ENCODE measurements at places on chromosomes 6 and 20.

- DNase-seq = no peak
These were observed 206.2 kb upstream of the TCF21 start for GRCh38 chr6:133682506-133683307.

GRCh38 chr6:46452312-46452917, 38.8 kb downstream of the RCAN2 start:
- DNase-seq = peak; percentile 20

GRCh38 chr6:109396046-109396718, 13.9 kb upstream of the CD164 start:
- no peak for DNase-seq

- peak; percentile 51 for DNase-seq
These were observed 36.8 kb downstream of the PREX1 start for GRCh38 chr20:48791014-48791413.

GRCh38 chr6:106300944-106301343, 24.6 kb downstream of the ATG5 start:
- no peak for DNase-seq

- no peak for DNase-seq
These were observed 198.7 kb upstream of the DTNBP1 start for GRCh38 chr6:15861486-15861885.

DNA sequence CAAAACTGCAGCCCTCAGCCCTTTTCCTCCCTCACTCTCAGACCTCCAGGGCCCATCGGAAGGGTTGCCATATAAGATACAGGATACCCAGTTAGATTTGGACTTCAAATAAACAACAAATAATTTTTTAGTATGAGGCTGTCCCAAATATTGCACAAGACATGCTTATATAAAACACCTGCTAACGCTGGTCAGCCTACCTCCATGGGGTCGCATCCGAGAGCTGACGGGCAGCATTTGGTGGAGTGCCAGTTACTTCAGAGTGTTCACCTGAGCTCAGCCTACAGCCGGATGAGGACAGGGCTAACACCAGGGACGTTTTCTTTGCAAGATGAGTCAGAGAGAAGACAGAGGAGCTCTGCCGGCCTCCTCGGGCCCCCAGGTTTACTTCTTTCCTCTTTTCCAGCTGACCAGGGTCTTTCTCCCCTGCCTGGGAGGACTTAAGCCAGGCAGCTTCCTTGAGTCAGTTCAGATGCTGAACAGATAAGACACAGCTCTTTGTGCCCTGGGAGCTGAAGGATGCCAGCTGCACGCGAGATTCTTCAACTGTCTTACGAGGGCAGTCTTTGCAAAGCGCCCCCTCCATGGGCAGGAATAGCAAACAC, 141.2 kb upstream of the KCNG1 start:
- DNase-seq = no peak

- DNase-seq = peak; percentile 69
These were observed 186.3 kb downstream of the ADGB start for GRCh38 chr6:146785001-146785585.

DNA sequence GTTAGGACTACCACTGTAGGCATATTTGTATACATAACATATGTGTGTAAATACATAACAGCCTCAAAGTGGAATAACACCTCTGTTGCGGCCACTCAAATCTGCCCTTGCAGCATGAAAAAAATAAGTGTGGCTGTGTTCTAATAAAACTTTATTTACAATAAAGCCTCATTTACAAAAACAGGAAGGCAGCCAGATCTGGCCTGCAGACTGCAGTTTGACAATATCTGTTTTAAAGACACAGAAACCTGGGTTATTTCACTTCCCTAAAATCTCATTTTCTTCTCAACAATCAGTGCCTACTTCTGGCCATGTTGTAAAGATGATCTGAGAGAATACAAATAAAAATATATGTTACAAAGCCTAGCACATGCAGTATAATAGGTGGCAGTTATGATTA, 53.9 kb upstream of the SCML4 start:
- DNase-seq = no peak

DNA sequence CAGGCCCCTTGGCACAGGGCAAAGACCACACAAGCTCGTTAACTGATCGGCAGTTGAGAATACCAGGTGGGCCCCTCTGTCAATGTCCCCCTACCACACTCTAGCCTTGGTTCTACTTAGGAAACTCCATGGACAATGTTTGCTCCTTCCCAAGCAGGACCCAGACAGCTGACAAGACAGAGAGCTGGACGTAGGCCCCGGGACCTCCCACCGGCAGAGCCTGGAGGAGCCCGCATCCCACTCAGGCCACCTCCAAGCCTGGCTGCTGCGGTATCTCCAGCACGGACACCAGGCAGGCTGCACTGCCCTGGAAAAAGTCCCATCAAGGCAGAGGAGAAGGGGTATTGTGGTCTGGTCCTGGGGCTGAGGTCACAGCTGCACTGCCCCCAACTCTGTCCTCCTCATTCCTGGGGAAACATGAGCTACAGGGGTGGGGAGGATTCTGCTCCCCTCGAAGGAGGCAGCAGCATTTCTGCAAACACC, 6.2 kb upstream of the GRM4 start:
- no peak for DNase-seq

- peak; percentile 61 for DNase-seq
These were observed at the start of gene BHLHE23 for GRCh38 chr20:63006540-63007359. Gene BHLHE23 (minus strand): TSS chr20:63006964. CDS start chr20:63006774, 190 bp downstream.

- no peak for DNase-seq
These were observed 547 bp downstream of the SAMD5 start for GRCh38 chr6:147508866-147509608.

- DNase-seq = no peak
These were observed 6.7 kb upstream of the EMILIN3 start for GRCh38 chr20:41373251-41373783.

GRCh38 chr6:130093546-130093945, 75.2 kb downstream of the L3MBTL3 start:
- no peak for DNase-seq

DNA sequence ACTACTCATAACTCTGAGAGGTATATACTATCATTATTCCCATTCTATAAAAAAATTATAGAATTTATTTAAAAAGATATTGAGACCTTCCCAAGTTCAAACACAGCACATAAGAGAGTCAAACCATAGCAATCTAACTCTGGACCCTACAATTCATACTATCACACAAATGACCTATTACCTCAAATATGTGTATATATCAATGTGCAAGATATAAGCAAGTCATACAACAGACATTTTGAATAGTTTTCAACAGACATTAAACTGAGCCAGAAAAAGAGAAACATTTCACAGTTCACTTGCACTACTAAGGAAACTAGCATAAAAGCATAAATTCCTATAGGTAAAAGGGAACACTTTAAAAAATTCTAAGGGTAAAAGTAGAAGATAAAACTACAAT, 11.7 kb downstream of the PHIP start:
- no peak for DNase-seq

- no peak for DNase-seq
These were observed 179.2 kb upstream of the MCHR2 start for GRCh38 chr6:100173211-100173610.

All from NCI-H1105 (cell line).